ENCODE measurements at places on chromosomes 6 and 20.

DNA sequence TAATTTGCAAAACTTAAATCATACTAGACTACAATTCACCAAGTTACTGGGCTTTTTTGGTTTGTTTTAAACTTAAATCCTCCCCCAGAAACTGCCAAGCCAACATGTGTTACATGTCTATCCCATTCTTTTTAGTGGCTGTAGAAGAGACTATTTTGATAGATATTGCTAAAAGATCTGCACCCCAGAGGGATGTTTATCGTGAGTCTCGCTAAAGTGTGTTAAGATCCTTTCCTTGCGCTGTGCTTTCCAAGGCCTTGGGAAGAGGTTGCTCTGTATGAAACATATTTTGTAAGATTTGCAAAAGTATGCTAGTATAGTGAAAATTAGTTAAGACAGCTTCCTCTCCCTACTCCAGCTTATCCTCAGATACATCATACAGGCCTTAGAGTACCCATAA lies 63.0 kb downstream of the GPX5 start:
- DNase-seq = no peak

DNA sequence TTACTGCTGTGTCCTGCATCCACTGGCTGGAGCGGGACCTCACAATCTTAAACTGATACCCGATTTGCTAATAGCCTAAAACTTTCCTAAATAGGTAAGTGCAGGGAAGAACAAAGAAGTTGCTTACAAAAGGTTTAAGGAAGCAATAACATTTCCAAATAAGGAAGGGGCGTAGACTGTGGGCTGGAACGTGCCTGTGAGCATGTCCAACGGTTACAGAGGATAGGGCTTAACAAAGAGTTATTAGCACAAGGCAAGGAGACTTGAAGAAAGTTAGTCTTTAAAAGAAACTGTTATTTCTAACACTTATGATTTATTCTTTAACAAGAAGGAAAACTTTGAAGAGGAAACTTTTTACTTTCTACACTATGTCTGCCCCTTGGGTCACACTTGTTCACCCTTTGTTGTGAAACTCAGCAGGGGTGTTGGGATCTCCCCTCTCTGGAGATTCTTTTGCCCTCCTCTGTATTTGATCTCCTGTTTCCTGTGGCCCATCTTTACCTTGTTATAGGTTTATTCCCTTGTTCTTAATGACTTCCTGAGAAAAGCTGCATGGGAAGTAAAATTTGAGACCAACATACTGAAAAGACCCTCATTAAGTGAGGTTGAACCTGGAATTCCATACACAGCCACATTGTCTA lies 28.7 kb downstream of the KAT14 start:
- DNase-seq = no peak

- DNase-seq = no peak
Measured at GRCh38 chr6:65113581-65113980, 593.4 kb downstream of the EYS start.

- no peak for DNase-seq
Measured at GRCh38 chr6:49890988-49891387, 24.7 kb upstream of the CRISP1 start.

- DNase-seq = no peak
Measured at GRCh38 chr6:37988127-37988526, 168.6 kb downstream of the ZFAND3 start.

GRCh38 chr6:34138914-34139510 lies 6.9 kb downstream of the GRM4 start:
- no peak for DNase-seq

DNA sequence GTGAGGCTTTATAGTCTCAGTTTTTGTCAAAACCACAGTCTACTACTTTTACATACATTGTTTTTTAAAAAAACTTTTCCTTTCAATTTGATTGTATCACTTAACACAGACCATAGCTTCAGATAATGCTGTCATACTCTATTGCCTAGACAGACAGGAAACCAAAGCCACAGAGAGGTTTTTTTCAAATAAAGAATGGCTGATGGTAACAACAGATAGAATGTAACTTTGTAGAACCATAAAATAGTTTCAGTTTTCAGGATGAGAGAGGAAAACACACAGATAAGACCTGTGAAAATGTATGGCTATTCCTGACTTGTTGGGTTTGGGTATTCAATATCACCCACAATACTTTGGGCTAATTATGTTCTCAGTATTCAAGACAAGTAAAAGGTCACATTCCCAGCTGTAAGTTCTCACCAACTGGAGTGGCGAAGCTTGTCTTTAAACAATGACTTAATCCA lies 94.0 kb downstream of the ADGRG6 start:
- no peak for DNase-seq

- no peak for DNase-seq
Measured at GRCh38 chr20:47118641-47119040, 224.0 kb downstream of the EYA2 start.

DNA sequence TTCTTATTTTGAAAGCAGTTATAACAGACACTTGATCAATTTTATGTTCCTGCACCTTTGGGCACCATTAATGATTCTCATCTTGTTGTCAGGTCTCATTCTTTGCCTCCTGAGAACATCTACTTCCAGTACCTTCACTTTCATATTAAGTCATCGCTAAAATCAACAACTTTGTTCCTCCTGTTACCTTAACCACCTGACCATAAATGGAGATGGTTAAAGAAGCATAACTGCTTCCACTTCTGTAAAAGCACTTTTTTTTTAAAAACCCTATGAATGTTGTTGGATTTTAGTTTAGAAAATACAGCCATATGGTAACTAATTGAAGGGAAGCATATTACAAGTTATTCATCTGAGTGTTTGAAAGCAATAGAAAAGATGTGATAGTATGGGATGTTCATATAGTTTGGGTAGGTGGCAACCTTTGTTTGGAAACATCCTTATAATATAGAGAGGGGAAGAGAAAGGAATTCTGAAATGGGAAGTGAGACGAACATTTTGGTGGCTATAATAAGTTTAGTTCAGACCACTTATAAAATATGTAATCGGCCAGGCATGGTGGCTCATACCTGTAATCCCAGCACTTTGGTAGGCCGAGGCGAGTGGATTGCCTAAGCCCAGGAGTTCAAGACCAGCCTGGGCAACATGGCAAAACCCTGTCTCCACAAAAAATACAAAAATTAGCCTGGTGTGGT lies 53.9 kb downstream of the AFG1L start:
- no peak for DNase-seq

GRCh38 chr6:43274916-43275597 lies 23.0 kb upstream of the SLC22A7 start:
- no peak for DNase-seq

DNA sequence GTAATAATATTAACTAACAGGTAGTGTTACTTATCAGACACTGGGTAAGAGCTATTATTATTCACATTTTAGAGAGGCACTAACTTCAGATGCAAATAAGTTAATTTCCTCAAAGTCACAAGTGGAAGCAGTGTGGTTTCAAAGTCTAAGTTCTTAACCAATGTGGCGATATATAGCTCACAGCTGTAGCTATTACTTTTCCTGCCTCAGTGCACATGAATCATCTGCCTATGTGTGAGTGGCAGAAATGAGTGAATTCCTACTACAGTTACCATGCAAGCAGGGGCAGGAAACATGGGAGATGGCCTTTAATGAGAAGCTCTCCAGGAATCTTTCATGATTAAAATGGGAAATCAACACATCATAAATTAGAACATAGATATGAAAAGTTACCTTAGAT lies 126.2 kb upstream of the EYA4 start:
- no peak for DNase-seq

- DNase-seq = no peak
Measured at GRCh38 chr6:167997642-167998041, at the start of gene KIF25. KIF25 (plus strand) TSS chr6:167997671; CDS start chr6:168029586, 31,915 bp downstream.

DNA sequence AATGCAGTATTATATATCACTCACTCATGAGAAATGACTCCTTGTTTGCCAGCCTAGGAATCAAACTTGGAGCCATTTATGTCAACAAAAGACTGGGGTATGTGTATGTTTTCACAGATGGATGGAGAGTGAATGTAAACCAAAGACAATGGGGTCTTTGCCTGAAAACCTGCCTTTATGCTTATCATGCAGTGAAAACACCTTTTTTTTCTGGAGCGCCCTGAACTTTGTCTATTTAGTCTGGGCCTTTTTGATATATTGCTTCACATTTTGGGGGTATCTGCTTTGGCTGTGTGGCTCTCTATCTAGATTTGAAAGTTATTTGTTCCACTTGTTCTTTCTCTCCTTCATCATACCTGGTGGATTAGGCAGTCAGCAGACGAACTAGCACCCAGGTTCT lies 848.5 kb upstream of the FLRT3 start:
- no peak for DNase-seq

- no peak for DNase-seq
Measured at GRCh38 chr6:116560130-116560529, 6.6 kb downstream of the CALHM4 start.

- DNase-seq = no peak
Measured at GRCh38 chr6:79869184-79869583, 78.2 kb downstream of the ELOVL4 start.

DNA sequence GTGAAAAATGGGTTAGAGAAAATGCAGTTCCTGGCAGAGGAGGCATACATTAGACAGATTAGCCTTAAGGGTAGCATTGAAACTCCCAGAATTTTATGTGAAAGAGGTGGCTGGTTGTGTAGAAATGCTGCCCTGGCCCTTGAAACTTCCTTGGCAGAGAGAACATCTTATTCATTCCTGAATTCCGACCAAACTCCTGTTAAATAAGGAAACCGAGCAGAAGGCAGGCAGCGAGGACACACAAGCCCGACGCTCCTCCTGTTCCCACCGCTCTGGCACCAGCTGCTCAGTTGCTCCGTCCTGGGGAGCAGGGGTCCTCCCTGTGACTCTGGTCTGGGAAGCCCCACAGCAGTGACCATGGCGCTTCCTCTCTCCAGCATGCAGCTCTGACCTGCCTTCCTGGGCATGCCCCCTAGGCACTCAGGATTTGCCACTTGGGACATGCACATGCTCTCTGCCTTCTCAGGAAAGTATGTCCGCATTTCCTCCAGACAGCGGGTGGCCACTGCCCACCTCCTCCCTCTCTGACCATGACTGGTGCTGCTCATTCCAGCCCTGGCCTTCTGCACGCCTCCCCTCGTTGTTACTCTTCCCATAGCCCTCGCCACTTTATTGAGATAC lies 35.2 kb upstream of the CLDN20 start:
- DNase-seq = no peak

All from T-helper 17 cell (primary cell).